ENCODE measurements at places on chromosomes 1 and 21.

DNA sequence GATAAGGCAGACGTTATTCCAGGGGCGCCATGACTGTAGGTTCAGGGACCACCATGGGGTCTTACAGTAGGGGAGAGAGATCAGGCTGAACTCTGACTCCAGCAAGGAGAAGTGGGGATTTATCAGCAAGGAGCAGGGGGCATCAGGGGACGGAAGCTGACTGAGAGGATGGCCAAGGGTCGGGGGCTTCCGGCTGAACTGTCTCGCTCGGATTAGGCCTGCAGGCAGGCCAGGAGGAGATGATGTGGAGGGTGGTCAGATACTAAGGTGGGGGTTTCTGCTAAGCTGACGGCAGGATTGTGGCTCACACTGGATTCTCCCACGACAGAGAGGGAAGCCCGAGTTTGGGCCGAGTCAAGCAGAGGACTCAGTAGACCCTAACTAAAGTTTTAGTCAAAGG lies 186.9 kb upstream of the VAMP3 start:
- H3K4me3 ChIP-seq, result no peak overlapping the region
- DNase-seq, result no peak

DNA sequence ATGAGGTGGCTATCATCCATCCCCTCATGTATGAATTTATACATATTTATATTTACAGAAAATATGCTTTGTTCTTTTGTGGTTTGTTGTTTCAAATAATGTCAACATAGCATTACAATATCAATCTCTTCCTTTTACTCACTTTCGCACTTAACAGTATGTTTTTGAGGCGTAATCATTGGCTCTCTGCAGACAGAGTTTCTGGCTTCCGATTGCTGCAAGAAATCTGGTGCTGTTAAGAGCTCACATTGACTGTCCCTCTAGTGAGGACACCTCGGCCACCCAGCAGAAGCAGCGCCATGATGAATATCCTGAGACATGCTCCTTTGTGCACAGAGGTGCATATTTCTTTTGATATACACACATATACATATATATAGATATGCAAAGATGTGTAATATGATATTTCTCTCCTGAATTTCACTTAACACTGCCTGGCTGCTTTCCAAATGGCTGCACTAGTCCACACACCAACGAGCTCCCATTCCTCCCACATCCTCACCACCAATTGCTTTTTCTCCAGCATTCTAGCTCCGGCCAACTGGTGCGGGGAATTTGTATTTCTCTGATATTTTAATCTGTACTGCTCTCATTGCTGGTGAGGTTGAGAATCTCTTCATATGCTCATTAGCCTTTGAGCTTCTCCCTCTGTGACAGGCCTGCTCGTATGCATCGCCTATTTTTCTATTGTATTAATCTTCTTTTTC lies 248.4 kb downstream of the SIPA1L2 start:
- H3K27me3 ChIP-seq, result peaks cover 8% of the 10 kb centered on the region
- no peaks in the 10 kb centered on the region for H3K36me3 ChIP-seq

DNA sequence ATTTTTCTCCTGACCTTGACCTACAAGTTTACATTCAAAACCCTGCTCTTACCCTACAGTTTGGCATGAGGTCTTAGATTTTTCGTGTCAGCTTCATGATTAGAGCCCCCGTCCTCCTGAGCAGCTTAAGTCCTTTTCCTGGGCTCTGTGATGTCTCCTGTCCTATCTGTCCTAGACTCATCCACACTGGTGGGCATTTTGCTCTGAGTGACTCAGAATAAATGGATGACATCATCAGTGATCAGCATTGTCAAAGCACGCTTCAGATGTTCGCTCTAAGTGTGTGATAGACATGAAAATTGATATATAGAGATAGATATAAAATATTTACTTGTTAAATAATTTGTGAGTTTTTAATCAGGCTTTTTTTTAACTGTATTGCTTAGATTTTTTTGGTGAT lies 21.8 kb downstream of the RGS13 start:
- no peaks in the 10 kb centered on the region for H3K36me3 ChIP-seq
- H3K27ac ChIP-seq, result no peak overlapping the region
- no peak for DNase-seq
- H3K27me3 ChIP-seq, result no peaks in the 10 kb centered on the region

GRCh38 chr1:201737352-201738060 lies 91.5 kb upstream of the IPO9 start:
- H3K27ac ChIP-seq, result no peak overlapping the region
- no peaks in the 10 kb centered on the region for H3K36me3 ChIP-seq
- no peak for DNase-seq
- H3K4me3 ChIP-seq, result peak overlapping the region; percentile 49
- peaks cover 3% of the 10 kb centered on the region for H3K27me3 ChIP-seq
- H3K4me1 ChIP-seq, result peaks cover 30% of the 10 kb centered on the region

DNA sequence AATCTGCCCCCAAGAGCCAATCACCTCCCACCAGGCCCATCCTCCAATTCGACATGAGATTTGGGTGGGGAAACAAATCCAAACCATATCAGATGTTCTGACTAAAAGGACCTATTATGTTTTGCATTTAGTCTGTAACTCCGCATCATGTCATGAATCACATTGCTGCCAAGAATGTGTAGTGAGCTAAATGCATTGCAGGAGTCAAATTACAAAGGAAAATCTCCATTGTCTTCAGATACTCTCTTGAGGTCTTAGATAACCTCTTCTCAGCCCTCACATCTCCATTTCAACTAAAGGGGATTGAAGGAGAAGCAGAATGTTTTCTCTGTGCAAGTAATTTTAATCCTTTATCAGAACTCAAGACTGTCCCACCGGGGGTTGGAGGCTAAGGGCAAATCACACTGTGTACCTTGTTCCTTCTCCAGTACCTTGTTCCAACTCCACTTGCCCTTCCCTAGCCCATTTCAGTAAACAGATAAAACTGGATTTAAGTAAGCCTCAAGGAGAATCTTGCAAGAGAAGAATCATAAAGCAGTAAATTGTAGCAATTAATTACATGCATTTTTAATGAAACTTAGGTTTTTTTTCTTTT lies 34.1 kb downstream of the EXTL2 start:
- no peak overlapping the region for H3K27ac ChIP-seq
- DNase-seq, result no peak
- H3K4me1 ChIP-seq, result no peaks in the 10 kb centered on the region
- peaks cover 5% of the 10 kb centered on the region for H3K27me3 ChIP-seq

DNA sequence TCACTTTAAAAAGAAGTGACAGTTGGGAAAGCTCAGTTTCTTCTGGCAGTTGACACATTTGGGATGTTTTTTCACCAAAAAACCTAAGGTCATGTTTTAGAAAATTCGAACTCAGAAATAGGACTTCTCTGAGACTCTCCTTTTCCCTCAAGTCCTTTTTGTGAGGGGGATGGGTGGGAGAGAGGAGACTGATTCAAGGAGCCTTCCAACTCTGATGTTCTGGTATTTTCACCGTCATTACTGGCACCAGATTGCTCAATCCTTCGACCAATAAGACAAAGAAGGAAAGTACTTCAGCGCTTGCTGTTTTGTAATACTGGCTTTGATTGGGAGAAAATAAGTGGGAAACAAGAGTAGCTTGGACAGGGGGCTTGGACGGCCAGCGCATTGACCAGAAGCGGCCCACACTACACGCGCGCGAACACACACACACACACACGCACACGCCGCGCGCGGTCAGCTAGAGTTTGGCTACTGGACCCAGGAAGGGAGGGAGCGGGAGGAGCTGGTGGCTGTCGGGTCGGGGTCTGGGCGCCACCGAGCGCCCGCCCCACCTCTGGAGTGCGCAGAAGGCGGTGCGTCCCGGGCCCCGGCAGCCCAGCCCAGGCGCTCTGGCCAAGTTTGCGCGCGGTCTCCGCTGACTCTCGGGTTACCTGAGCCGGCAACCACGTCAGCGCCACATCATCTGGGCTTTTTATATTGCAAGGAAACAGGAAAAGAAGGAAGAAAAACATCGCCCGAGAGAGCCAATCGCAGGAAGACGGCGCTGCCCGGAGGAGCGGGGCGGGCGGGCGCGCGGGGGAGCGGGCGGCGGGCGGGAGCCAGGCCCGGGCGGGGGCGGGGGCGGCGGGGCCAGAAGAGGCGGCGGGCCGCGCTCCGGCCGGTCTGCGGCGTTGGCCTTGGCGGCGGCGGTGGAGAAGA lies at the start of gene KCNK1:
TSS of gene KCNK1 (plus strand) at position 855 of the 921 bp plus-strand sequence. CDS start at position 921, 66 bp downstream.
- no peak within 1 kb of the TSS for H3K4me3 ChIP-seq
- H3K27ac ChIP-seq, result no peak within 1 kb of the TSS
- no peak for DNase-seq
- H3K36me3 ChIP-seq, result no peaks in the 10 kb centered on the region

GRCh38 chr1:38815903-38816627 lies 43.5 kb downstream of the RRAGC start:
- no peak overlapping the region for H3K4me3 ChIP-seq
- peaks cover 13% of the 10 kb centered on the region for H3K4me1 ChIP-seq
- H3K27me3 ChIP-seq, result peaks cover 71% of the 10 kb centered on the region
- no peak overlapping the region for H3K27ac ChIP-seq

- no peaks in the 10 kb centered on the region for H3K27me3 ChIP-seq
- DNase-seq, result no peak
- H3K4me3 ChIP-seq, result no peak overlapping the region
- no peaks in the 10 kb centered on the region for H3K36me3 ChIP-seq
- no peaks in the 10 kb centered on the region for H3K4me1 ChIP-seq
Observed at GRCh38 chr21:28482657-28483056, 510.0 kb downstream of the LTN1 start.
